ENCODE measurements at places on chromosomes 6 and 20.

DNA sequence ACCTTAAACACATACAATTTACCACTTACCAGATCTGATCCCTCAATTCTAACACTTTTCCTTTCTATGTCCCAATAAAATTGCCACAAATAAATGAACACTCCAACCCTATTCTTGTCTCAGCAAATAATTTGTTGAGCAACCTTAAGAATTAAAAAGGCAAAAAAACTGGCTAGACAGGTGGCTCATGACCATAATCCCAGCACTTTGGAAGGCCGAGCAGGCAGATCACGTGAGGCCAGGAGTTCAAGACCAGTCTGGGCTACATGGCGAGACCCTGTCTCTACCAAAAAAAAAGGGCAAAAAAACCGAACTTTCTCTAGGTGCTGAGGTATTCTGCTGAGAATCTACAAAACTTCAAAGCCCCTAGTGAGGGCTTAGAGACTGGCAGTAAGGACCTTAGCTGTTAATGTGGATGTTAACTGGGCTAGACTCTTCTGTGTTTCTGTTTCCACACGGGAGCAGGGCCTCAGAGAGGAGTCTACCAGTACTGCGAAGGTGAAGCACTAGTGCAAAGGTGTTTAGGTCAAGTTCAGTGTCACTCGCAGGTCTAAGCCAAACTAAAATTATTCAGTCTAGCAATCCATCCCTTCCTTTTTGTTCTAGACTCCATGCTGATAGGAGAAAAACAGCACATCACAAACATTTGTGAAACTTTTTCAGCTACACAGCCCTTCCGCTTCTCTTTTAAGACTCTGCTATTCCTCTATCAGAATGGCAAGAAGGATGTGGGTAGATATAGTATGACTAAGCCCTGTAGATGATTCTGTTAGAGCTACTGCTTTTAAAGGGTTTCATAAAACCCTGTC is 2.6 kb downstream of the FASTKD5 start:
- DNase-seq: no peak

DNA sequence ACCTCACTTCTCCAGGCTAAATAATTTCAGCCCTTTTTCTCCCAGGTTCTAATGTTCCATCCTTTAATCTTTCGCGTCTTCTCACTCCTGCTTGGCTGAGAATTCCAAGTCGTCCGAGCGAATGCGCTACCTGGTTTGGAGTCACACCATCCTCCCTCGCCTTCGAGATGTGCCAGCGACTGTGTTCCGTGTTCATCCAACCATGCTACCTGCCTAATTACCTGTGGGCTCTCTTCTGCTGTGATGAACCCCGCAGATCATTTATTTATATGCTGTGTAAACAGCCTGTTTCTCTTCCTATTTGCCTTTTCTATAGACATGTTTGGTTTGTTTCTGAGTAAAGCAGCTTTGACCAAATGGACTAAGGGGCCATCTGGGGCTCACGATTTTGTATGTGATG is 83.5 kb upstream of the TMEM181 start:
- no peak for DNase-seq

GRCh38 chr20:45685896-45686295 is 15.9 kb upstream of the WFDC11 start:
- DNase-seq: no peak

DNA sequence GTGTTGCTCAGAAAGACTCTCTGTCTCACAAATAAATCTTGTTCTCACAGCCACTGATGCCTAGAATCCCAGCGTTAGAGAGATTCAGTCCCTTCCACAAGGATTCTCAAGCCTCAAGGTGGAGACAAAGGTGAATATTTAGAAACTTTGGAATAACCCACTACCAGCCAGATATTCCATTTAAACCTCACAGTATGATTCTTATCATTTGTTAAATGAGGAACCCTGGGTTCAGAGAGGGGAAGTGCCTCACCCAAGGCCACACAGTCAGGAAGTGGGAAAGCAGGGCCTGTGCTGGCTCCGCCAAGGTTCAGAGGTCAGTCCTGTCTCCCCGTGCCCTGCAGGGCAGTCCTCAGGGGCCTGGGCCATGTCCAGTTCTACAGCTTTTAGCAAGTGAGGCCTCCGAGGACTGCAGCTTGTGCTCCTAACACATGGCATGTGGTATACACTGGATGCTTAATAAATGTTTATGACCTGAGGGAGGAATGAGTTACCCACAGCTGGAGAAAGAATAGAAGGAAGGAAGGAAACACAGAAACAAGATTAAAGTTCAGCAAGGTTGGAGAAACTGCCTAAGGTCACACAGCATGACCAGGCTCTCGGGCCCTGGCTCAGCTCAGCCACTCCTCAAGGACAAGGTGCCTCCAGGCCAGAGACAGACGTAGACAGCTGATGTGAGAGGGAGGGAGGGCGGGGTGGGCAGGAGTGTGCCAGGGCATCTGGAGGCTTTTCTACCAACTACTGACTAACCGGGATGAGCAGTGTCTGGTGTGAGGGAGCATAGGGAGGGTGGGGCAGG is 3.9 kb upstream of the TGM2 start:
- DNase-seq: no peak

DNA sequence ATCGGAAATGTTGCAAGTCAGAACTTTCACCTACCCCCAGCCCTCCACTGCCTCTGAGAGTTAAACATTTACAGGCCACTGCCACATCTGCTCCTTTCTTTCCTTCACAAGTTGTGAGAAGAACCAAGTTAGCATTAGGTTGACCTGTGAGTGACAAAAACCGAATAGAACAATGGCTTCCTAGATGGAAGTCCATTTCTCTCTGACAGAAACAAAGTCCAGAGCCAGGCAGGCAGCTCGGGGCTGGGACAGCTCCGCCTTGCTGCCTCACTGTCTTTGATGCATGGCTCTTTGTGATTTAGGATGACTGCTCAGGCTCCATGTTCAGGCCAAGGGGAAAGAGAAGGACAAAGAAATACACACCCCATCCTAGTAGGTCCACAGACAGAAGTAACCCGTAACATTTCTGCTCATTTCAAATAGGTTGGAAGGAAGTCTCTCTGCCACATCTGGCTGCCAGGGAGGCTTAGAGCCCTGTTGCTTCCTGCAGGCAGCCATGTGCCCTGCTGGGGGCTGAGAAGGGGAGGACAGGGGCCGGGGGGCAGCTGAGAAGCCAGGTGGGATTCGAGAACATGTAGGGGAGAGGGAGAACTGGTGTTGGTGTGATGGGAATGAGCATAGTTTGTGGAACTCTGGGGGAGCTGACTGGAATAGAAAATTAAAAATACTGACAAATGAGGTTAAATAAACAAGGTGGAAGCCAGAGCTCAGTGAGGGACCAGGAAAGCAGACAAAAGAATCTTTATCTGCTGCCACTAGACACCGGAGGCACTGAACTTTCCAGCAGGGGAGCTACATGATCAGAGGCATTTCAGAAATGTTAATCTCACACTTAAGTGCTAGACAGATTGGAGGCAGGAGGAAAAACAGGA is 19.5 kb upstream of the IER3 start:
- DNase-seq: no peak

GRCh38 chr6:108119769-108120141 is 45.2 kb upstream of the OSTM1 start:
- DNase-seq: no peak

DNA sequence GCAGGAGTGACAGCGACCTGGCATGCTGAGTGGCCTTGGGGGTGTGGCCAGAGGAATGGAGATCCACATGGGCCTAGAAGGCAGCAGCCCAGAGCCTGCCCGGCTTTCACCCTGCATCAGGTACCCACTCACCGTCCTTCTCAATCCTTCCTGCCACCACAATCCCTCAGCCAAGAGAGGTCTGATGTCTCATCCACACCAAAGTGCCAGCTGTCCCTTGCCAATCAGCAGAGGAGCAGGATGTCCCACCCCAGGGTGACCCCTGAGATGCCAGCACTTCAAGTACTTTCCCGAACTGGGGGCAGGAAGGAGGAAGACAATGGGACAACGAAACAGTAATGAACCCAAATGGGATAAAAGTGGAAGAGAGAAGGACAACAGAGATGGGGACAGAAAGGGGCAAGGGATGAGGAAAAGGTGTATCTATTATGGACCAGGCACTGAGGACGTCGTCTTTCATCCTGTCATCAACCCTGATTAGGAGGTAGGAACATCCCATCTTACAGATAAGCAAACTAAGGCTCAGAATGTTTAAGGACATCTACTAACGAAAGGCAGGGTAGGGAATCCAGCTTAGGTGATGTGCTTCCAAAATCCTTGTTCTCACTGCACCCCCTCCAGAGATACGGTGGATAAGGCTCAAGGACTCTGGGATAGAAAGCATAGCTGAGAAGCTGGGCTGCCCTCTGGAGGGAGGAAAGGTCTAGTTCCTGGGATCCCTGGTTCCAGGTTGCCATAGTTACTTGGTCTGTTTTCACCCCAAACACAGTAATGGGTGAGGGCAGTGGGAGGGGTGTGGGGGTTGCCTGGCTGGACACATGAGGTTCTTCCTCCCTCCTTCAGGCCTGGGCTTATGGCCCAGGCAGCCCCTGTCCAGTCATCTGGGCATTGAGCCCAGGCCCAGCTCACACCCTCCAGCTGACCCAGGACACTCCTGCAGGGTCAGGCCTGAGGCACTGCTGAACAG is 4.5 kb upstream of the TNXB start:
- DNase-seq: no peak

DNA sequence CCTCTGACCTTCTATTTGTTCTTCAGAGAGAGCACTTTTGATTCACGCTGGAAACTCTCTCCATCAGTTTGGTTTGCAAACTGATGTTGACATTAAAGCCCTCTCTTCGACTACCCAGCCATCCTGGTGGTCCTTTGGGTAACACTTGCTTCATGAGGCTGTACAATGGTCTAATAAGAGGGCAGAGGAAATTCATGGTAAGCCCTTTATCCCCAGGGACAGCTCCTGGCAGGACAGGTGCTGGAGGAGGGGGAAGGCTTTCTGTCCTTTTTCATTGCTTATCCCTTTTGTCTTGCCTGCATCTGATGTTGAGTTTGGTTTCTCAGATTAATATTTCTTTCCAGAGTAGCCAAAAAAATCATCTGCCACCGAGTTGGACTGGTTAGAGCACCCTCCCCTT is 52.1 kb upstream of the CD93 start:
- DNase-seq: no peak

DNA sequence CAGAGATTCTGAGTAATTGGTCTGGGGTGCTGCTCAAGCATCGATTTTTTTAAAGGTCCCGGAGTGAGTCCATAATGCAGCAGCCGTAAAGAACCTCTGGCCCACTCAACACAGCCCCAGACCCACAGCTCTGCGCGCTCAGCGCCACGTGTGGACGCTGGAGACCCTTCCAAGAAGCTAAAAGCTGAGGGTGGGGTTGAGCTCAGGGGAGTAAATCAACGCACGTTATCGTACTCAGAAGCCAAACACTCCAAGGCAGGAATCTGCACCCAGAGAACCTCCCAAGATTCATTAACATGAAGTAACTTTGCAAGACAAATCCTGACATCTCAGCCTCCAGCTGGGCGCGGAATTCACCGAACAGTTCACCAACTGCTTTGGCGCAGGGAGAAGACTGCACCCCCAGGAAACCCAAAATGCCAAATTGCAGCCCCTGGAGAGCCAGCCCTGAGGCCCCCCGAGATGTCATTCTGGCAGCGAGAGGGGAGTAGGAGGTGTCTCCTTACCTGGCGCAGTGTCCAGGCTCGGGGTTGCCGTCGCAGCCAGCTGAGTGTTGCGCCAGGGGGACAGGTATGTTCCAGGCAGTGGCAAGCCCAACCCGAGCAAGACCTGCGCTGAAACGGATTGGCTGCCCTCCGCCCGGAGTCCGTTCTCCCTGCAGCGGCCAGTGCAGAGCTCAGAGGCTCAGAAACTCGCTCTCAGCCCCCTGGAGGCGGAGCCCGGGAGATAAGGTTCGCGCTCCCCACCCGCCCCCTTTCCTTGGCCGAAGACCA is at the start of gene COL21A1:
Gene COL21A1, minus strand, starts transcription at position 700 of the 773 bp plus-strand sequence. CDS start 64,962 bp downstream, outside the sequence.
- no peak for DNase-seq

DNA sequence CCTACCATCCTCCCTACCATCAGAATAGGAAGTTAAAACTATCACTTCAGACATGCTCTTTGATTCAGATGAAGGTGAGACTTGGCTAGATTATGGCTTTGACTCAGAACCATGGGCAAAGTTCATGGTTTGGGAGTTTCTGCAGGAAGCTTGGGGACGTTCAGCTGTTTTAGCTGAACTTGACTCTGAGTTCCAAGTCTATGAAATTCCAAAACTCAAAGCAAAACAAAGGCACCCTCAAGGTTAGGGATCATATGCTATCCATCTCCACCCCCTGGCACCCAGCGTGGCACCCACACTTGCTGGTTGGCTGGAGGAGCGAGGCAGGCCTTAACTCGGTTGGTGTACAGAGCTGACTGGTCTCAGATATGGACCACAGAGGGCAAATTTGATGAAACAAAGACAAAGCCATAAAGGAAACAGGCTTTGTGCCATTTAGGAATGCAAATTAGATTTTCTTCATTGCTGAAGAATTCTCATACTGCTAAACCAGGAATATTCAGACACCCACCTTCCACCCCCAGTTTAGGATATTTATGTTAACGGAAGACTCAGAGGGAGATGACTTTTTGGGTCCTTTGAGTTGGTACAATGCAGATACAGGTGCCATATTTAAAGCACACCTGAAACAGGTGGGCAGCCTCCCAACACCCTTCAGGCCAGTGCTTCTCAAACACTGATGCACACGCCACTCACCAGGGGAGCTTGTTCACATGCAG is 88.4 kb upstream of the SLC22A16 start:
- no peak for DNase-seq

GRCh38 chr20:37346535-37347346 is 801 bp downstream of the SRC start:
- DNase-seq: no peak

DNA sequence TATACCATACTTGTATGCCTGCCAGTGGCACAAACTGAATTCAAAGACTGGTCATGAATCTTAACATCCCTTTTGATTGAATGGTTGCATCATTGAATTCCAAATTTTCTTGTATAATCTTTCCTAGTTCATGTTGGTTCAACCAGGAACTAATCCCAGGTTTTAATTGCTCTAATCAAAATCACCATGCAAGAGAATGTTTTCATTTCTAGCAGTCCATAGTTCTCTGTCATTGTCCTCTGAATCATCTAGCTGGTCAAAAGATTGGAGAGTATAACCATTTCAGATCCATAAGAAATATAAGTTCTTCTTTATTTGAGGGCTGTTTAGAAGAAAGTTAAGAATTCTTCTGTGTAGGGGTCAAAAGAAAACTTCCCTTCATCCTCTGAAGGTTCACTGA is 57.2 kb downstream of the ZNF292 start:
- no peak for DNase-seq

GRCh38 chr20:44644667-44645131 is 6.8 kb downstream of the ADA start:
- DNase-seq: no peak

DNA sequence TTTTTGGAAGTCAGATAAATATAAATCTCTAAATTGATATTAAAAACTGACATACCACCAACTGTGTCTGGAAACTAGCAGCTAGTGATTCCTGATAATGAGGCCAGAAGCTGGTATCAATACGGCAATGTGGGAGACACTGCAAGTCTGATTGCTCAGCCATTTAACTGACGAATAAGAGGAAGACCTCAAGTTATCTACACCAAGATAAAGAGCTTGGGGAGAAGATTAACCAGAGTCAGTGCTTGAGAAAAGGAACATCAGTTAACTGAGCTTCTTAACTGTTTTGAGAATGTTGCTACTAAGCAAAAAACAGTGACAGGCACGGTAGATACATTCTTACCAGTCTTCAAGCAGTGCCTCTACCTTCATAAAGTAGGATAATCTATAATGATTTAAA is 140.4 kb upstream of the TENT5A start:
- DNase-seq: no peak

- DNase-seq: no peak
Measured at GRCh38 chr20:43825581-43825980, 89.1 kb upstream of the TOX2 start.

- DNase-seq: no peak
Measured at GRCh38 chr6:91464201-91464600, 877.3 kb upstream of the MAP3K7 start.

GRCh38 chr20:51425347-51426106 is 117.0 kb downstream of the NFATC2 start:
- no peak for DNase-seq
